Smooth muscle cell of the brain vasculature (primary cell): ENCODE measurements at places on chromosomes 5 and 9.

DNA sequence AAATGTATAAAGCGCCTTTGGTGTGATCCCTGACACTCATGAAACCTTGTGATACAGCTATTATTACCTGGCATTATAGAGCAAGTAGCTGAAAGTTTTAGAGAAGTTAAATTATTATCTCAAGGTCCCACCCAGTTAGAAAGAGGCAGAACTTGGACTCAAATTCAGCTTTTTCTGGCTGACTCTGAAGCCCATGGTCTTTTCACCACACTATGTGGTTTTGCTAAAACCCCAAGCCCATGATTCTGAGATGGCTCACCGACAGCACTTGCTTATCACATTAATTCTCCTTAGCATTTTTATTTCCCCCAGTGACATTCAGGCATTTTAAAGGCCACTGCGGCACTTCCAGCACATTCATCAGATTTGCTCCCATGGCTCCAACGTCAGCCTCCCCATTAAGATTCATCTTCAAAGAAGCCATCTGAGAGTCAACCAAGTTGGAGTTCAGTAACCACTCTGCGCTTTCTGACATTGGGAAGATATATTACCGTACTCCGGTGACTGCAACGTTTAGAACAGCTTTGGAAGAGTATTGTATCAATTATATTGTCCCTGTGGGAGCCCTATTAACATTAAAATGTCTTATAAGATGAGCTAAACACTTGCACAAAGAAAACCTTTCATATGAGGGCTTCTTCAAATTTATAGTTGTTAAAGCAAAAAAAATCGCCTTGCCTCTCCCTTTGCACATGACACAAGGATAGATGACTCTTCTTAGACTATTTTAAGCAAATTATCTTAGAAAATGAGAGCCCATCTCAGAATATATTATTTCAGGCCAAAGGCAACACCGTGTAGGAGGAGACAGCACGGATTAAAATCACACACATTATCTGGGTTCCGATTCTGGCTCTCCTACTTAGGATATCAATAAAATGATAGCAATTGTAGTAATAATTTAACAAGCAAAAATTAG is 638.1 kb downstream of the ACTL7B start:
- DNase-seq = no peak

GRCh38 chr5:171678646-171679045 is 107.0 kb upstream of the SMIM23 start:
- no peak for DNase-seq

GRCh38 chr5:128328007-128328406 is 210.0 kb downstream of the FBN2 start:
- no peak for DNase-seq

GRCh38 chr5:34657274-34657921 is 1.3 kb downstream of the RAI14 start:
- DNase-seq = no peak

DNA sequence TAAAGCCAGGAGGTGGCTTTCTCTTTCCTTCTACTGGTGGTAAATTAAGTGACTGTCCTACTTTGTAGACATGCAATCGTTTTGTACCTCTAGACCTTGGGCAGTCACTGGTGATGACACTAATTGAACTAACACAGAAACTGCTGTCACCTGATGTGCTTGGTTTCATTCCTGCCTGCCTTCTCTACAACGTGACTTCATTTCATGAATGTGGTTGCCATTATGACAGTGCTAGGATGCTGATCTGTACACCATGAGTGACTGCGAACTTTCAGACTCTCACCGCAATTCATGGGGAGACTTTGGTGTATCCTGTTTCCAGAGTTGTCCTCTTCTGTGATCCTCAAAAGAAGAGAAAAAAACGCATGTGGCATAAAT is 47.5 kb downstream of the UBE2QL1 start:
- DNase-seq = no peak

DNA sequence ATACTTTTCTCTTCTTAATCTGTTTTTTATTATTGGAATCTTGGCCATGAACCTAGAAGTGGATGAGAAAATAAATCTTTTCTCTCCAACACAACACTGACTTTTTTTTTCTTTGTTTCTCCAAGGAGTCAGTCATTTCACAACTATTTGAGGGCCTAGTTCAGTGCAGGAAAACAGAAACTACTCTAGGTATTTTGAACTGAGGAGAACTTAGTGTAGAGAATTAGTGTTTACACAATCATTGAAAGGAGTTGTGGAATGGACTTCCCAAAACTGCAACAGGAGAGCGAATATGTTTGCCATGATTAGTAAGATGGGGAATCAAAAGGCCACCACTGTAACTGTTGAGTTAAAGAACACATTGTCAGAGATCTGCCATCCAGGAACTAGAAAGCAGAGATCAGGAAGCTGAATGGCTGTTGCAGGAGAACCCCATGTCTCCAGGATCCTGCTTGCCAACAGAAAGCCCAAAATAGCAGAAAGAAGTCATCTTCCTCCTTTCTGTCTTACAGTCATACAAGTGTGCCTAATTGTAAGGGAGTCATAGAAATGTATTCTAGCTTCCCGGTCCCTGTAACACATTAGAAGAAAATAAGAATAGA is 20.3 kb upstream of the PCDH1 start:
- DNase-seq = no peak

DNA sequence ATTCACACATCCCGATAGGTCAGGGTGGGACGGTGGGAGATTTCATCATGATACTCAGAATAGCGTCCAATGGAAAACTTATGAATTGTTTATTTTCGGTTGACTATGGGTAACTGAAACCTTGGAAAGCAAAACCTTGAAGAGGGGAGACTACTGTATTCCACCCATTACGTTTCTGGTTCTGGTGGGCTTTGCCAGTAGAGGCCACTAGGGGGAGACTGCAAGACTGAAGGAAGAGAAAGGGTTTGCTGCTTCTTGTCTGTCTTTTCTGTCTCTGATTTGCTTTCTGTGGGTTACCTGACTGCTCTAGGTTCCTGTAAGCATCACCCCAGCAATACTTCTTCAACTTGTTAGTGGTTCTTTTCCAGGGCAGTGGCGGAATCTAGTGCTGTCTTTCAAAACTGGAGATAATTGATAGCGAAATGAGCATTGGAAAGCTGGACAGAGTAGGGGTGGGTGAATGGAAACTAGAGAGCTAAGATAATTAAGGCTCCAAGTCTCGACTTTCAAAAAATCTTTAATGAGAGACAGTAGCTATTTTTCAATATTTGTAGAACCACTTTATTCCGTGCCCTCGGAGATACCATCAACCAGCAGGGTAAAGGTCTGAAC is 27.0 kb downstream of the GRIN3A start:
- DNase-seq = no peak

- DNase-seq = no peak
Measured at GRCh38 chr9:114247491-114247890, 75.4 kb upstream of the ORM1 start.

- no peak for DNase-seq
Measured at GRCh38 chr9:79700607-79701360, 129.0 kb downstream of the TLE4 start.

DNA sequence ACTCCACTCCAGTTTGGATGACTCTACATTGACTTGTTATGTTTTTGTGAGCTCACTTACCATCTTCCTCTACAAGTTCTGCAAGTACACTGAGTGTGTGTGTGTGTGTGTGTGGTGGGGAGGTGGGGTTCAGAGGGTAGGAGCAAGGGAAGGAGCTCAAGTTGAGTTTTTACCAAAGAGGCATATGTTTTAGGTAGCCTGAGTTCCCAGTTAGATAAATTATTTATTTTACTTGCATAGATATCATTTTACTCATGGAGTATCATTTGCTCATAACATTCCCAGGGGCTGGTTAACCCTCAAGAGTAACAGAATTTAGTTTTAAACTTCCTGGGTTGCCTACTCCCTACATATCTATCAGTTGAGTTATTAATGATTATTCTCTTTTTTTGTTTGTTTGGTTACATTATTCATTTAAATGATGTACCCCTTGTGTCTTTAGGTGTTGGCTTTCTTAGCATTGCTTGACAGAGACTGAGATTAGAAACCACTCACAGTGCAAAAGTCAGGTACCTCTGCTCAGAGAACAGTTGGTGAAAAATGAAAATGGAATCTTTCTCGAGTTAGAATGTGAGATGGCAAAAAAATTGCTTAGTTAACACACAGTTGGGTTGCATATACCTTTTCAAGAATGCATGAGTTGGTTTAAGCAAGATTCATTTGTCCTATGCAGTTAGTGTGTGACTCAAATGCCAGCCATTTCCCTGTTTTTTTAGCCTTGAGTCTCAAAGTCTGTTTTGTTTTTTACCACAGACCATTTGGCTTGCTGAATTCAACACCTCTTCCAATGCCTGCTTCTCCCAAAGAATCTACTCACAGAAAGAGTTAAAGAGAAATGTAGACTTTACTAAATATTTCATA is 29.2 kb downstream of the TNFSF8 start:
- no peak for DNase-seq

DNA sequence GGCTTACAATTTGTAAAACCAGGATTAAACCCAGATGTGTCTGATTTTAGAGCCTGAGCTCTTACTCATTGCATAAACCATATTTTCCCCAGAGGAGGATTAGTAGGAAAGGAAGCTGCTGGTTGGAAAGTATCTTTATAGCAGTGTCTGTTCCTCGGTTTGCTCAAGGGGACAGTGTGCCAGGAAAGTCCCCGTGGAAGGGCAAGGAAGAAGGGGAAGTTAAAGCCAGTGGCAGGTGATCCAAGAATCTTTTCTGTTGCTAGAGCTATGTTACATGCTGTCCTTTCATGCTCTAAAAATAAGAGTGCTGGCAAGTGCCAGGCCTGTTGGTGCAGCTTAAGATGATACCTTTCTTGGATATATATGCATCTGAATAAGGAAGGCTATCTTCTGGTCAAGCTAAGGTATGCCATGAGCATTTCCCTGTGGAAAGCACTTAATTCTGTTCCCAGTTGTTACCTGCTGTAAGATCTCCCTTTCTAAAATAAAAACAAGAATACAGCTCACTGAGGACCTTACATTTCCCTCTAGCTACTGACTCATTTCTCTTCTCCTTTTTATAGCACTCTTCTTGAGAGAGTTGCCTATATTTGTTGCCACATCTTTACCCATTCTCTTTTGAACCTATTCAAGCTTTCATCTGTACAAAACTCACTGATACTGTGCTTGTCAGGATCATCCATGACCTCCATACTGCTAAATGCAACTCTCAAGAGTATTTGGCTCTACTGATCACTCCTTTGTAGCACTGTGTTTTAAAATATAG is 8.0 kb downstream of the PDCD1LG2 start:
- no peak for DNase-seq

DNA sequence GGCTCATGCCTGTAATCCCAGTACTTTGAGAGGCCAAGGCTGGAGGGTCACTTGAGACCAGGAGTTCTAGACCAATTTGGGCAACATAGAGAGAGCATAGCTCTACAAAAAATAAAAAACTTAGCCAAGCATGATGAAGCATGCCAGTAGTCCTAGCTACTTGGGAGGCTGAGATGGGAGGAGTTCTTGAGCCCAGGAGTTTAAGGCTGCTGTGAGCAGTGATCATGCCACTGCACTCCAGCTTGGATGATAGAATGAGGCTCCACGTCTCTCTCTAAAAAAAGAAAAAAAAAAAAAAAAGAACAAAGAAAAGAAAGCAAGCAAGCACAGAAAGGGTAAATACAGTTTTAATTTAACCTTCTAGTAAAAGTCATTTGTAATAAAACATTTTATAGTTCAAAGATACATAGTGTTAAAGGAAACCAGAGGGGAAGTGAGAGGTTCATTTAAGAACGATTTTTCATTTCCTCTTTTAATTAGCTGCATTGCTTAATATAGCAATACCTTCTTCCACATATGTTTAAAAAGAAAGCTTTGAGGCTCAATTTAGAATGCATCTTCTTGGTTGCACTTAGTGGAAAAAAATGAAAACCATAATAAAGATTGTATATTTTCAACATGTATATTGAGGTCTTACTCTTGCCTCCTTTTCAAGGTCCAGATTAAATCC is 14.9 kb downstream of the GAPT start:
- no peak for DNase-seq

DNA sequence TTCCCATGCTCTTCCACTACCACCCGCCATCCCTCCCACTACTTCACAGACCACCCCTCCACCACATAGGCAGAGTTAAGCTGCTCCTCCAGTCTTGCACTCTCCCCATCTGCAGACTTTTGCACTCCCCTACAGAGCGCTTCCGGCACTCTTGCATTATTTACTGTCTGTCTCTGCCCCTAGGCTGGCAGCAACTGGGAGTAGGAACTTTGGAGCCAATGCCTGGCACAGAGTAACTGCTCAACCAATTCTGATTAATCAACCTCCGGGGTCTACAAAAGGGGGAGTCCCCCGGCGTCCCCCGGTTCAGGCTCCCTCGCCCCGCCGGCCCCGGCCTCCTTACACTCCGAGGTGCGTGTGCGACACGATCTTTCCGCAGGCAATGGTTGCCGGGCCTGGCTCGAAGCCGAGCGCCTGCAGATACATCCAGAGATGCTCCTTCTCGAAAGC is 498 bp downstream of the HAUS6 start:
- no peak for DNase-seq

DNA sequence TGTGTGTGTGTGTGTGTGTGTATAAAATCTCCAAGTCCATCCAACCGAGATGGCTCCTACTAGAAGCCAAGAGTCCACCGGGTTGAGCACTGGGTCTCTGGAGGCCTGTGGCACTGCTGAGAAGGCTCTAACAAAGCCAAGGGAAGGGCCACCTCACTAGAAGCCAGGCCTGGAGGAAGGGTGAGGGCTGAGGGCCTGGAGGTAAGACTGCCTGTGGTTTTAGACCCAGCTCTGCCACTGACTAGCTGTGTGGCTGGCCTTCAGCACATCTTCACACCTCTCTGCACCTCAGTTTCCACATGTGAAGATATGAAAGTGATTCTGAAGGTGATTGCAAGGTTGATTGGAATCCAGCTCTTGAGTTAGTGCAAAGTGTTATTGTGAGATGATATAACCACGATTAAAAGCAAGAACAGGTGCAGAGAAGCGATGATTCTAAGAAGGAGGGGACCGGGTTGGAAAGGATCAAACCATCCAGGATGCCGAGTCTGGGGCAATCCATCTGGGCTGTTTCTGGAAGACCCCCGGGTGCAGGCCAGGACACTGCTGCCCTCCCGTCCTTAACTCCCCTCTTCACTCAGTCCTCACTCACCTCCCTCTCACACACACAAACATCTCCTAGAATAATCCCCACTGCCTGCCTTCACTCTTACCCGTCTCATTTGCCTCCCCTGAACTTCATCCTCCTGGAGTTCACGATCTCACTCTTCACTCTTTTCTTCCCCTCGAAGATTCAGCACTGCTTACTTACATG is 2.3 kb downstream of the IL4 start:
- no peak for DNase-seq

DNA sequence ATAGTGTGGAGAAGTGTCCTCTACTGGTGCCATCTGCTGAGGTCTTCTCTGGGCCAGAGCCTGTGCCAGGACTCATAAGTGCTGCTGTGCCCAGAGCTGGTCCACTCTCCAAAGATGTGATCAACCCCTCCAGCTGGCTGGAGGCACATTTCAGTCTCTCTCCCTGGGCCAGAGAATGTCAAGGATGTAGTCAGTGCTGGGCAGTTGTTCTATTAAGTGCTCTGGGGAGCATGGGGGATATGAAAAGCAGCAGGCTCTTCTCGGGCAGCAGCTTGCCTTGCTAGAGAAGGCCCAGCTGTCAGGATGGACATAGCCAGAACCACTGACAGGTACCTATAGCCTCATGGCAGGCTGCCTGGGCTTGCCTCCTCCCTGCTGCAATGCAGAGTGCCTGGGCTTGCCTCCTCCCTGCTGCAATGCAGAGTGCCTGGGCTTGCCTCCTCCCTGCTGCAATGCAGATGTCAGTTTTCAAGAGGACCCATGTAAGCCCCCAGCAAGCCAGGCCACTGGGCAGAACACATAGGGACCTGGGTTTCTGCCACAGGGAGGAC is 157.2 kb upstream of the PANK3 start:
- DNase-seq = no peak

GRCh38 chr9:134333234-134333873 is 7.1 kb downstream of the RXRA start:
- DNase-seq = no peak
